Muscle of arm (tissue), 14 donors: ENCODE measurements at places on chromosomes 2 and 18.

- no peak for DNase-seq
Measured at GRCh38 chr2:53785366-53785765, 1.4 kb downstream of the ASB3 start.

GRCh38 chr18:79384151-79384807 is 11.5 kb upstream of the NFATC1 start:
- DNase-seq: no peak

DNA sequence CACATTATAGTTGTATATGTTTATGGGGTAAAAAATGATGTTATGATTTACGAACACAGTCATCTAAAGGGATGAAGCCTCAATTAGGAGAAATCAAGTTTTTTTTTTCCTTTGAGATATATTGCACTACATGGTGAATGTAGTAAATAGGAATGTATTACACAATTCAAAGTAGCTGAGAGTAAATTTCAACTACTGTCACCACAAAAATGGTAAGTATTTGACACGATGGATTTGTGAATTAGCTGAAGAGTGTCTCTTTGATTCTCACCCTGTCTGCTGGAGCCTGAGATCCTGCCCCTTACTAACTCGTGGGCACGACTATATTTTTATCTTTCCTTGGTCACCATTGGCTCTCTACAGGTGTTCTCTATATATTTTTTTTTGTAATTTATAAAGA is 540.4 kb upstream of the DSEL start:
- no peak for DNase-seq

- DNase-seq: no peak
Measured at GRCh38 chr2:3467654-3468053, 51.7 kb downstream of the ADI1 start.
